ENCODE measurements at places on chromosomes 16 and 17.

DNA sequence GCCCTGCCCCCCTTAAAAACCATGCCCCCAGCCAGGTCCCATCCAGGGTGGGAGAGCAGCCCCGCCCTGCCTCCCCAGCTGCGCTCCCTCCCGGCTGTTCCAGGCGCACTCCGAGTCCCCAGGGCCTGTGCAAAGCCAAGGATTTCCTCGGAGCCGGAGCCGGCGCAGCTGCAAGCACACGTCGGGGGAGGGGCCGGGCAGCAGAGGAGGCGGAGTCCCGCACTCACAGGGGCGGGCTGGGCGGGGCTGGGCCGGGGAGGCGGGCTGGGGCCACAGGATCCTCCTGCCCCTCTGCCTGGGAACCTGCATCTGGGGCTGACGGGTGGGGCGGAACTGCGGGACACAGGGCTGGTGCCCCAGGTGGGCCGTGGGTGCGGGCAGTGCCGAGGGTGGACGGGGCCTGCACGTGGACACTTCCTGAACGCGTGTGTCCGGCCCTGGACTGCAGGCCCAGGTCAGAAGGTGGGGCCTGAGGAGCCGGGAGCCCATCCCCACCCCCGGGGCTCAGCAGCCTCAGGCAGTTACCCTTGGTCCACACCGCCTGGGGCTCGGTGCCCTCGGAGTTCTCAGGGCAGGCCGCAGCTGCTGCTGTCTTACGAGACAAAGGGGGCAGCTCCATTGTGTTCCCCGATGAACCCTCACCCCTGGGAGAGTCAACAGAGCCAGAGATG lies 24.0 kb upstream of the SSTR5 start:
- no peak for DNase-seq

- peak; percentile 31 for DNase-seq
Observed at GRCh38 chr17:980406-981291, 1.1 kb upstream of the NXN start.

DNA sequence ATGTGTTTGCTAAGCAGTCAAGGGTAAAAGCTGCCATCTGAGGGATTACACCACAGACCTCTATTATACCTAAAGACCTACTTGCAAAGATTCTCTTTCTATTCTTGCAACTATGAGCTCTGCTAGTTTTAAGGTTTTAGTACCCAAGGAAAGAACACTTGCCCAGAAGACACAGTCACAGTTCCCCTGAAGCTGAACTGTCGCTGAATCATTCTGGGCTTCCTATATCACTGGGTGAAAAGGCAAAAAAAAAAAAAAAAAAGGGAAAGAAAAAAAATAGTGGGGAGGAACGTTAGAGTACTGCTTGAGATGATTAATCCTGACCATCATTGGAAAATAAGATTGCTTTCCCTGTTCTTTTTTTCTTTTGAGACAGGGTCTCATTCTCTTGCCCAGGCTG lies 37.9 kb downstream of the LYRM1 start:
- DNase-seq, result no peak

GRCh38 chr17:6110088-6110487 lies 39.9 kb downstream of the WSCD1 start:
- DNase-seq, result no peak

DNA sequence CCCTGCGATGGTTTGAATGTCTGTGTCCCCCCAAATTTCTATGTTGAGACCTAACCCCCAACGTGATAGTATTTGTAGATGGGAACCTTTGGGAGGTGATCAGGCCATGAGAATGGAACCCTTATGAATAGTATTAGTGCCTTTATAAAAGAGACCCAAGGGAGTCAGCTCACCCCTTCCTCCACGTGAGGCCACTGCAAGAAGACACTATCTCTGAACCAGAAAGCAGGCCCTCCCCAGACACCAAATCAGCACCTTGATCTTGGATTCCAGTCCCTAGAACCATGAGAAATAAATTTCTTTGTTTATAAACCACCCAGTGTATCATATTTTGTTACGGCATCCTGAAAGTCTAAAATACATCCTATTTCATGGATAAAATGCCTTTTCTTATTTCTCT lies 64.4 kb upstream of the LRRC37A3 start:
- DNase-seq, result no peak

GRCh38 chr16:66886321-66886720 lies 6.0 kb downstream of the PDP2 start:
- no peak for DNase-seq

- DNase-seq, result no peak
Observed at GRCh38 chr16:68310437-68310773, 341 bp downstream of the SLC7A6OS start.

DNA sequence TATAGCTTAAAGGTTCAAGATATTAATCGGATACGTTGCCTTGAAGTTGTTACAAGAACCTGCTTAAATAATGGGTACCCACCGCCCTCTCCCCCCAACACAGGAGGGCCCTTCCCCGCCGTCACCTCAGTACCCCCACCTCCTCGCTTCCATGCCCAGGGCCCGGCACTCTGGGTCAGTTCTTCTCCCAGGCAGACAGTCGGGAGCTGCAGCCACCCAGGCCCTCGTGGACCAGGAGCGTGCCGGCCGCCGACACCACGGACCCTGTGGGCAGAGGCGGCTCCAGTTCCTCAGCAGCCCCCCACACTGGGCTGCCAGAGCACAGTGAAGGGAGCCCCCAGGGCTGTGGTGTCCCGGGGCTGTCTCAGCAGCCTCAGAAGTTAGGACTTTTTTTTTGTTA lies 80.9 kb upstream of the ZNF750 start:
- DNase-seq, result no peak

DNA sequence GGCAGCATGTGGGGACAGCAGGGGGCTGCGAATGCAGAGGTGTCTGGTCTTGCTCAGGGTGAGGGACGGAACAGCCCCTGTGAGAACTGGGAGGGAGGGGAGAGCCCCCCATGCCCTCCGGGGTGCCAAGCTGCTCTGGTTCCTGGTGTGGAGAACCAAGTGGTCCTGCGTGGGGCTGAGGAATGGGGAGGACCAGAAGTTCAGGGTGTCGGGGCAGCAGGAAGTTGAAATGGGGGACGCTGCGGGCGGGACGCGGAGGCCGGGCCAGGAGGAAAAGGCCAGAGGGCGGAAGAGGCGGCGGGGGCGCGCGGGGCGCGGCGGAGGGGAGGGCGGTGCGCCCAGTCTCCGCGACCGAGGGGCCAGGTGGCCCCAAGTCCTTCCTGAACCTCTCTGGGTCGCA lies 3.6 kb downstream of the ALDH3A1 start:
- DNase-seq, result no peak

GRCh38 chr16:21603928-21604327 lies 4.6 kb downstream of the METTL9 start:
- DNase-seq, result no peak

DNA sequence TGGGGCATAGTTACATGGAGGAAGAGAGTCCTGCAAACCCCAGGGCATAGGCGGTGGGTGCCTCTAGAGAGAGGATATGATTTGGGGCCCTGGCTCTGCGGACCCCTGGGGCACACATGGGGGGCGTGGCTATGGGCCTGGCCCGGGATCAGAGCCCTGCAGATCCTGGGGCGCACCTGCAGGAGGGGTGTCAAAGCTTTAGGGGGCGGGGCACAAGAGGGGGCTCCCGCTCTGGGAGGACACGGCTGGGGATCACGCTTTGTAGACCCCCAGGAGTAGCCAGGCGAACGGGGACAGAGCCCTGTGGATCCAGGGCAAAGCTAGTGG lies 497 bp downstream of the BCL7C start:
- DNase-seq, result no peak

- no peak for DNase-seq
Observed at GRCh38 chr17:57563958-57564357, 181.1 kb downstream of the CCDC182 start.

DNA sequence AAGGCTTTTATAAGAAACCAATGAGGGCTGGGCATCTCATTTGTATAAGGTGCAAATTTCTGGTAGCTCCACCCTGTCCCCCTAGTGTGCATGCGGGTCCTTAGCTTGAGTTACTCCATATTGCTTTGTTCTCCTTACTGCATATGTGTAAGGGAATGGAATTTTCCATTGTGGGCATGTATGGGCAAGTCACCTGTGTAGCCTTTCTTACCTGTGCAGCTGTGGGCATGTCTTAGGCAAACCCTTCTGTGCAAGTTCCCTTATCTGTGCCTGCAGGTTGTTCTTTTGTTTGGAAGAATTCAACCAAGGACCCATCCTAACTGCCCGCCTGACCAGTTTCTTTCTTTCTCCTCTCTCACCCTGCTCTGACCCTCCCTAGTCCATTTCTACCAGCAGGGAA lies 122.8 kb upstream of the HS3ST4 start:
- DNase-seq, result peak; percentile 0

DNA sequence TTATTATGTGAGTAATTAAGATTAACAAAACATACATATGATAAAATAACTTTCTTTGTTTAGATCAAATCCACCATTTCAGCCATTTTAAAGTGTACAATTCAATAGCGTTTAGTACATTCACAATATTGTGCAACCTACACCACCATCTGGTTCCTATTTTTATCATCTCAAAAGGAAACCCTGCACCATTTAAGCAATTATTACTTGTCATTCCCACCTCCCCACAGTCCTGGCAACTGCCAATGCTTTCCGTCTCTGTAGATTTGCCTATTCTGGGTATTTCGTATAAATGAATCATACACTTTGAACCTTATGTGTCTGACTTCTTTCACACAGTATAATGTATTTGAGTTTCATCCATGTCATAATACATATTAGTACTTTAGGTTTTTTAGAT lies 162.5 kb upstream of the CNTNAP4 start:
- DNase-seq, result no peak

DNA sequence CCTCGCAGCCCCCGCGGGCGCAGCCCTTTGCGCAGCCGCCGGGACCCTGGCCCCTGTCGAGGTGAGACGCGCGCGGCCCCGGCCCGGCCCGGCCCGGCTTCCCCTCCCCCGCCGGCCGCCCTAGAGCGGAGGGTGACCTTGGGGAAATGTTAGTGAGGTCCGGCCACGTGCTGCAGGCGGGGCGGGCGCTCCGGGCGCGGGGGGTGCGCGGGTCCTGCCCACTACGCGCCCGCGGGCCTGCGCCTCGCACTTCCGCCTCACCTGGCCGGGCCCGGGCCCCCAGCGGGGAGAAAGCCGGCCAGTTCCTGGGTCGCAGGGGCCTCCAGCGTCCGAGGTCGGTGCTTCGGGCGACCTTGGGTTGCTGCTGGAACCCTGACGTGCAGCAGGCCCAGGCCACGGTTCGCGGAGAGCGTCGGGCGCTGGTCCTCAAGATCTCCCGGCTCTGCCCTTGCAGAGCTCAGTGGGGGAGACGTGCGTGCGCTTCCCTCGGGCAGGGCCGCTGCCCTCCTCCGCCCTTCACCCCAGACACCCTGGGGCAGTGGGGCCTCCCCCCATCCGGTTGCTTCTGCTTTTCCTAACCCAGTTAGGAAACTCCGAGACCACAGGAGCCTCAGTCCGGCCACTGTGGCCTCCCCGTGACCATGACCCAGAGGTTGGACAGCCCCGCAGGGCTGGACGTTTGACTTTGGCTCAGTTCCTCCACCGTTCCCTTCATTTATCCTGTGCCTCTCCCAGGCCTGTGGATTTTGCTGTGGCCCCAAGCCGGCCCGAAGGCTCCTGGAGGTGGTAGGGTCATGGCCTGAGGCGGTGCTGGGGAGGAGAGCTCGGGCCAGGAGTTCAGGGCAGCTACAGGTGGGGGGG lies 791 bp downstream of the MCRIP2 start:
- no peak for DNase-seq
